Spinal cord (tissue), 10 donors: ENCODE measurements at places on chromosomes 13 and 19.

- peaks cover 4% of the 10 kb centered on the region for H3K4me1 ChIP-seq
- H3K27ac ChIP-seq = no peak overlapping the region
- no peak overlapping the region for H3K4me3 ChIP-seq
Observed at GRCh38 chr13:112657850-112658445, 31.9 kb upstream of the ATP11A start.

DNA sequence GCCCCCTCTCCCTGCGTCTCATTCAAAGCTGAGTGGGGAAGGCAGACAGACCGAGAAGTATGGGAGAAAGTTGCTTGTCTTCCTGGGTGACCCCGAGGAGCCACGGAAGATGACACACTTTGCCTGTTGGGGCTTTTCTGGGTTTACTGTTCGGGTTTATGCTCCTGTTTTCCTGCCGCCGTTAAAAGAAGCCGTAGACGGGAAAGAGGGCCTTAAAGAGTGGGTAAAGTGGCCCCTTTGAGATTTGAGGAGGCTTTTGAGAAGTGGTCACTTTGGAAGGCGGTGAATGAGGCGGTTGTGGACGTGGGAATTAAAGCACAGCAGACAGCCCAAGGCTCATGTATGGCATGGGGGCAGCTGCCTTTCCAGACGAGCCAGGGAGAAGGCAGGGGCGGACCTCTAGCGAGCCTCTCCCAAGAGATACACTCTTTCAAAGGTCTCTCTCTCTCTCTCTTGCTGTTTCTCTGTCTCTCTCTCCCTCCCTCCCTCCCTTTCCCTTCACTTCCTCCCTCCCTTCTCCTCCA is 493 bp upstream of the LHFPL6 start:
- H3K27me3 ChIP-seq = peaks cover 5% of the 10 kb centered on the region
- no peaks in the 10 kb centered on the region for H3K36me3 ChIP-seq
- H3K4me1 ChIP-seq = peaks cover 9% of the 10 kb centered on the region
- H3K27ac ChIP-seq = peak overlapping the region; percentile 93
- DNase-seq = no peak

GRCh38 chr19:5232798-5233505 is 107.7 kb downstream of the PTPRS start:
- DNase-seq = no peak
- H3K36me3 ChIP-seq = peaks cover 54% of the 10 kb centered on the region
- H3K27ac ChIP-seq = no peak overlapping the region
- H3K27me3 ChIP-seq = no peaks in the 10 kb centered on the region

GRCh38 chr19:35639321-35639639 is 2.3 kb upstream of the ETV2 start:
- H3K27ac ChIP-seq = no peak overlapping the region
- H3K27me3 ChIP-seq = no peaks in the 10 kb centered on the region
- peaks cover 36% of the 10 kb centered on the region for H3K36me3 ChIP-seq
- no peak for DNase-seq

DNA sequence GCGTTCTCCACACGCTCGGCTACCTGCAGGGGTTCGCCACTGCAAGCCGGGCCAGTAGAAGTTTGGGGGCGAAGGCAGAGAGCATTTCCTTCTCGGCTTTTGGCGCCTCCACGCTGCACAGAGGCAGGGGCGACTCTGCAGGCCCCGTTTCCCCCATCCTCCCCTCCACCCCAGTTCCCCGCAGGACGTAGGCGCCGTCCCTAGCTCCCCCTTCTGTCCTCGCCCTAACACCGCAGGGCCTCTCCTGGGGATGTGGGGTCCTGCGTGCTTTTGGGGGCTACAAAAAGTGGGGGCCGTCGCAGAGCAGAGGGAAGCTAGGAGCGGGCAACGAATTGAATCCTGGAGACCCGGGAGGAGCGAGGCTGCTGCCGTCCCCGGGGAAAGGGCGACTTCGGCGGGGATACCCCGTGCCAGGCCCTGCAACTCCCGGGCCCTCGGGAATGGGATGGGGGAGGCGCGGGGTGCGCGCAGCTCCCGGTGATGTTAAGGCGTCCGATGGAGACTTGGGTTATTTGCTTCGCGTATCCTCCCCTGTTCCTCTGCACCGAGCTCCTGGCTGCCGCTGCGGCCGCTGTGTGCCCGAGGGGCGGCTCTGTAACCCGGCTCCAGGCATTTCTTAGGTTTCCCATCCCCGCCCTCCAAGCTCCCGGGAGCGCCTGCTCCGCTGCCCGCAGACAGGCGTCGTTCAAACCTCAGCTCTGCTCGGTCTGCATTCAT is 255.9 kb upstream of the SOX21 start:
- peaks cover 55% of the 10 kb centered on the region for H3K27me3 ChIP-seq
- peaks cover 14% of the 10 kb centered on the region for H3K4me1 ChIP-seq
- H3K4me3 ChIP-seq = peak overlapping the region; percentile 48
- peak overlapping the region; percentile 80 for H3K27ac ChIP-seq
